ENCODE measurements at places on chromosomes 2 and 18. TPM values are rescaled to one million over a fixed set of nuclear protein-coding genes. Genes with fewer than 3 reads are reported as not detected.

Gene DDX18
- 151 TPM for total RNA-seq

Gene SSB
- total RNA-seq: 101 TPM

- no peak for DNase-seq
These were observed 172.4 kb downstream of the SP3 start for GRCh38 chr2:173792741-173793140.

GRCh38 chr2:173272849-173273248, 81.8 kb upstream of the CDCA7 start:
- DNase-seq: no peak

Gene ALPG
- total RNA-seq: not detected
